ENCODE measurements at places on chromosomes 13 and 19. TPM values are rescaled to one million over a fixed set of nuclear protein-coding genes. Genes with fewer than 3 reads are reported as not detected.

CA11 gene
- 4.5 TPM for total RNA-seq

SMIM17 gene
- total RNA-seq, result not detected

LGALS7B gene
- total RNA-seq, result not detected

VSTM2B gene
- not detected for total RNA-seq

FAM83E gene
- 1.3 TPM for total RNA-seq

C13orf46 gene
- 2.9 TPM for total RNA-seq

Measured in activated CD4-positive, alpha-beta memory T cell treated with anti-CD3 and anti-CD28 coated beads, Interleukin-2, amount 10 ng/mL, durations not matched to agents 7 days and 5 days (primary cell).